ENCODE measurements at places on chromosomes 2 and 18. TPM values are rescaled to one million over a fixed set of nuclear protein-coding genes. Genes with fewer than 3 reads are reported as not detected.

SLC4A3 gene
- 2.0 TPM for total RNA-seq

CCDC121 gene
- 3.6 TPM for total RNA-seq

DNA sequence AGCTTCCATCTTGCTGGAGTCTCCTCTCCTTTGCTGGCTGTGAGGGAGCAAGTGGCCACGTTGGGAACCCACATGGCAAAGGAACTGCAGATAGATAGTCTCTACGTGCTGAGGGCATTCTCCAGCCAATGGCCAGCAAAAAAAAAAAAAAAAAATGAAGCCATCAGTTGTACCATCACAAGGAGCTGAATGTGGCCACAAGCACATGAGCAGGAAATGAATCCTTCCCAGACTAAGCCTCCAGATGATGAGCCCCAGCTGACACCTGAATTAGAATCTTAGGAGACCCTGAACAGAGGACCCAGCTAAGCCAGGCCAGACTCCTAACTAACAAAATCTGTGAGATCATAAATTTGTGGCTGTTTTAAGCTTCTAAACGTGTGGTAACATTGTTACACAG, 57.9 kb downstream of the SPIRE1 start:
- H3K27ac ChIP-seq, result no peak overlapping the region
- DNase-seq, result no peak
- no peaks in the 10 kb centered on the region for H3K36me3 ChIP-seq
- H3K27me3 ChIP-seq, result no peaks in the 10 kb centered on the region

DNA sequence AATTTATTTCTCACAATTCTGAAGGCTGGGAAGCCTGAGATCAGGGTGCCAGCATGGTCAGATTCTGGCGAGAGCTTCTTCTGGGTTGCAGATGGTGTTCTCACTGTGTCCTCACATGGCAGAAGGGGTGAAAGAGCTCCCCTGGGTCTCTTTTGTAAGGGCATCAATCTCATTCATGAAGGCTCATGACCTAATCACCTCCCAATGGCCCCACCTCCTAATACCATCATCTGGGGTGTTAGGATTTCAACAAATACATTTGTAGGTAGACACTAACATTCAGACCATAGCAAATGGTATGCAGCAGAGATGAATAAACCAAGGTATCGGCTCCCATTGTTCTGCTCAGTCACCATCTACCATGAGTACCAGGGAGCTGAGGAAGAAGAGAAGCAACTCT, 32.7 kb downstream of the YPEL5 start:
- H3K4me3 ChIP-seq, result no peak overlapping the region
- no peak overlapping the region for H3K27ac ChIP-seq

DNA sequence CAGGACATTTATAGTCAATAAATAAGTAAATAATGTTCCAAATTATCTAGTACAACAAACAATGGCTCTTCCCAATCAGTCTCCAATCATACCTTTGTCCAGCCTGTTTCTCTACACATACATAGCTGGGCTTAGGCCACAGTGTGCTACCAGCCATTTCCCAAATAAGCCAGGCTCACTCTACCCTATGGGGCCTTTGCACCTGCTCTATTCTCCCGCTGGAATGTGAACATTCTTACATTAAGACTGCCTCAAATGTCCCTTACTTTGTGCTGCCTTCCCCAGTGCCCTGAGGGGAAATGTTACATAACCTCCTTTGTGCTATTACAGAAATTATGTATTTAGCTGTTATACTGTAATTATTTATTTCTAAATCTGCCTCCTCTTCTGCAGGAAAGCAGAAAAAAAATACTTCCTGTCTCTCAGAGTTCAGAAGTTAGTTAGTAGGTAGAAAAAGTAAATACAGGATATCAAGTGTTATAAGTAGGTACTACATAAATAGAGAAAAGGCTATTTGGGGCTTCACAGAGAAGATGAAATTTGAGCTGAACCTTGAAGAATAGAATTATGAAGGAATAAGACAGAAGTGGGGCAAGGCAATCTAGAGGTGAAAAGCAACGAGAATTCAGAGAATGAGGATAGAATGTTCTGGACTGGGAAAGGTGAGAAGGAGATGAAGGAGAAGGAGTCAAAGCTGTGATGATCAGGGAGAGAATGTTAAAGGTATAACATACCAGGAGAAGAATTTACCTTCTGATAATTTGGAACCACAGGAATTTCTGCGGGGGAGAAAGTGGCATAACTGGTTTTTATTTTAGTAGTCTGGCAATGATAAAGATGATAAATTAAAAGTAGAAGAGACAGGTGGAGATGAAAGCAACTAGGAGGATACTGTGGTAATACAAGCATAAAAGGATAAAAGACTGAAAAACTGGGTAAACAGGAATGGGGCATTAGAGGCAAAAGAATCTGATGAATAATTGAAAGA, 37.0 kb downstream of the ROCK1 start:
- H3K27ac ChIP-seq, result no peak overlapping the region
- peaks cover 7% of the 10 kb centered on the region for H3K4me1 ChIP-seq
- no peaks in the 10 kb centered on the region for H3K36me3 ChIP-seq
- DNase-seq, result no peak
- no peak overlapping the region for H3K4me3 ChIP-seq

DNA sequence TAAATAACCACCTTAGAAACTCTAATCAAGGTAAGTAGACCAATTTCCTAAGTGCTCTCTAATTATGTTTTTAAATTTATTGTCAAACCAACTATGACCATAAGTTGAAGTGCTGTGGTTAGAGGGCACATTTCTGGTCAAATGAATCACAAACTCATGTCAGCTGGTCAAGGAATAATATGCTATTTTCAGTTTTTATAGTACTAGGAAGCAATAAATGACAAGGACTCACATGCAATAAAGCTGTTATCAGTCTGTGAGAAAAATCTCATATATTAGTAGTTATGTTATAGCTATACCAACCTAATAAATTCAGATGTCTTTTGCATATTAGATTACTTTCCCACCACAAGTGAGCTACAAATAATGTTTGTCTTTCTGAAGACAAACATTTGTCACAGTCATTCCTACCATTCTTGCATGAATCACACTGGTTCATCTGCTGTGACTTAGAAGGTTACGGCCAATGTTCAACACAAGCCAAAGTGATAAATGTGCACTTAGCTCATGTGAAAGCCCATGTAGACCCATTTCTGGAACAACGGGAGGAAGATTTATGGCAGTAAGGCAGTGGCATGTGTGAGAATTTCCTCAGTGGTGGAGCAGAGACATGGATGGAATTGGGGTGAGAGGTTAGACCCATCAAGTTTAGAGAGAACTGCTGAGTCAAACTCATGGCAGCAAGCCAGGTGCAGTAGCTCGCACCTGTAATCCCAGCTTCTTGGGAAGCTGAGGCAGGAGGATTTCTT, 27.4 kb upstream of the CCNYL1 start:
- no peaks in the 10 kb centered on the region for H3K36me3 ChIP-seq
- H3K27me3 ChIP-seq, result no peaks in the 10 kb centered on the region
- H3K4me1 ChIP-seq, result no peaks in the 10 kb centered on the region
- H3K4me3 ChIP-seq, result no peak overlapping the region
- DNase-seq, result no peak

GRCh38 chr2:233449921-233450863, 95.9 kb downstream of the DGKD start:
- H3K27ac ChIP-seq, result no peak overlapping the region
- no peaks in the 10 kb centered on the region for H3K4me1 ChIP-seq
- no peak for DNase-seq
- no peaks in the 10 kb centered on the region for H3K36me3 ChIP-seq
- H3K4me3 ChIP-seq, result no peak overlapping the region
